ENCODE measurements at places on chromosomes 7 and 10.

DNA sequence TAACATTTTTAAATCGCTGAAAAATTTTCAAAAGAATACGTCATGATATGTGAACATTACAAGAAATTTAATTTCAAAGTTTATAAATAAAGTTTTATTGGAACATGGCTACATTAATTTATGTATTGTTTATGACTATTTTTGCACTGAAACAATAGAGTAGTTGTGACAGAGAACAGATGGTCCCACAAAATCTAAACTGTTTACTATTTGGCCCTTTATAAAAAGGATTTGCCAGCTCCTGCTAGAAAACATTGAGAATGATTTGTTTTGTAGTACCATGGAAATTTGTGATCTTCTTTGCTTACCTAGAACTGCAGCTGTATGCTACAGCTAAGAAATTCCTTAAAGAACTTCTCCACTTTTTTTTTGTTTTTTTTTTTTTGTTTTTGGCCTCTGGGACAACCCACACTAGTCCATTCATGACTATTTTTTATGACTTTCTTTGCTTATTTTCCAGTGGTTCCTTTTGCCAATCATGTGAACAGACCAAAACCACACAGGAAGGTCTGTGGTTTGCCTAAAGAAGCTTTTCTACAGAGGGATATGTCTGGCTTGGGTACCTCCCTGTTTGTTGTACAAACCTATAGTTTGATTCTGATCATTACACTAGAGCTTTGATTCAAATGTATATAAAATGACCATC lies 55.7 kb downstream of the ST7 start:
- DNase-seq = no peak

DNA sequence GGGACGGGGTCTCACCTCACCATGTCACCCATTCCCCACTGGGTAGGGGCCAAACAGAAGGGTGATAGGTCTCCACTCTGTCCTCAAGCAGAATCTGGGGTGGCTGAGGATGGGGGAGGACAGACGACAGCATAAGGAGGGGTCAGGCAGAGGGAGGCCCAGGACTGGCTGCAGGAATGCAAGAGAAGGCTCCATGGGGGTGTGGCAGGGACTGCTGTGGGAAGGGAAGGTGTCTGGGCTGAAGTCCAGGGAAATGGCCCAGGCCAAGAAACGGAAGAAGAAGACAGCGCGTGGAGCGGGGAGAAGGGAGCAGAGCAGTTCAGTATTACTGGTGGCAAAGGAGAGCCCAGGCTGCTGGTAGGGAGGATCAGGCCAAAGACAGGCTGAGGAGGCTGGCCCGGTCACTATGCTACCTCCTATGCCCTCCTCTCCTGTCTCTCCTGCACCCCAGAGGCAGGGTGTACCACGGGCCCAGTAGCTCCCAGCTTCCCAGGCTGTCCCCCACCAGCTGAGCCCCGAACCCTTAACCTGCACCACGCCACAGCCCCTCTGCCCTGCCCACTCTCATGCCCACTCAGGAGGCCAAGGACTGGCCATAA lies 60.9 kb downstream of the GRB10 start:
- DNase-seq = no peak

- DNase-seq = no peak
These were observed 119.2 kb downstream of the MBL2 start for GRCh38 chr10:52653263-52653909.

DNA sequence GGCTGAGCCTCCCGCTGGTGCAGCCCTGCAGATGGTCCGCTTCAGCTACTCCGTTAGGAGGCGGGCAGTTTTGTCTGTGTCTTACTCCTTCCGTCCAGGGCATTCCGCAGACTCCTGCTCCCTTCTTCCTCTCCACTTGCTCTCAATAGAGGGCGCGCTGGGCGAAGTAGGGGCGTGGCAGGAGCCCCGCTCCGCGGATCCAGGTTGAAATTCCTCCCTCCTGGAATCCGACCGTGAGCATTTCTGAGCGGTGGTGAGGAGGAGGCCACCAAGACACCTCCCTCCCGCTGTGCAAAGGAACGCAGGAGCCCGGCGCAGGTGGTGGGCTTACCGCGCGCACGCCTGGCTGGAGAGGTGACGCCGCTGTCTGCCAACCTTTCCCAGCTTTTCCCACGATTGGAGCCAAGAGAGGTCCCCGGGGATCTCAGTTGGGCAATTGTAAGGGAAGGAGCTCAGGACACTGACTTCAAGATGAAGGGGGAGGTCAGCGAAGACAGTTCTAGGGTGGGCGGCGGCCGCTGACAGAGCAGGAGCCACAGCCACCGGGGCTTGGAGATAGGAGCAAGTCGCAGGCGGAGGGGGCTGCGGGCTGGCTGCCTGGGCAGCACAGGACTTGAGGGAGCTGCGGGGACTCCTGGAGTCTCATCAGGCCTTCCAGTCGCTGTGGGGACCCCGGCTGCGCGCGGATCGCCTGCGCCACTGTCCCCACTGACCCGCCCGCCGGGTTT lies 1011.3 kb downstream of the XPNPEP1 start:
- no peak for DNase-seq

- DNase-seq = peak; percentile 62
These were observed 79.1 kb upstream of the MPP7 start for GRCh38 chr10:28381903-28382347.

GRCh38 chr10:132316133-132316532 lies 8.4 kb upstream of the STK32C start:
- DNase-seq = no peak

- no peak for DNase-seq
These were observed 610.1 kb upstream of the ANKRD30A start for GRCh38 chr10:36515319-36515718.

DNA sequence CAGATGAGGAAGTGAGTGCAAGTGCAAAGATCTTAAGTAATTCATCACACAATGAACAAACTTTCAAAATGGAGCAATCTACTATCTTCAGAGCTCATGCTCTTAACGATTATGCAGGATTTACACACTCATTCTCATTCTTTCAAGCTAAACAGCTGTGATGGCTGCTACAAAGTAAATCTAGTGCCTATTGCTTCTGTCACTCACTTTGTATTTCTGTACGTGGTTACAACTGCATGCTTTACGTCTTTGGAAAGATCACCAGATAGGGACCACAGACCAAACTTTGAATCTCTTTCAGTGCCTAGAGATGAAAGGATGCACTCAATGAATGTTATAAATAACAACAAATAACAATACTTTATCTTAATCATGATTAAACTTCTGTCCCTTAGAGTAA lies 194.6 kb downstream of the MAGI2 start:
- no peak for DNase-seq

DNA sequence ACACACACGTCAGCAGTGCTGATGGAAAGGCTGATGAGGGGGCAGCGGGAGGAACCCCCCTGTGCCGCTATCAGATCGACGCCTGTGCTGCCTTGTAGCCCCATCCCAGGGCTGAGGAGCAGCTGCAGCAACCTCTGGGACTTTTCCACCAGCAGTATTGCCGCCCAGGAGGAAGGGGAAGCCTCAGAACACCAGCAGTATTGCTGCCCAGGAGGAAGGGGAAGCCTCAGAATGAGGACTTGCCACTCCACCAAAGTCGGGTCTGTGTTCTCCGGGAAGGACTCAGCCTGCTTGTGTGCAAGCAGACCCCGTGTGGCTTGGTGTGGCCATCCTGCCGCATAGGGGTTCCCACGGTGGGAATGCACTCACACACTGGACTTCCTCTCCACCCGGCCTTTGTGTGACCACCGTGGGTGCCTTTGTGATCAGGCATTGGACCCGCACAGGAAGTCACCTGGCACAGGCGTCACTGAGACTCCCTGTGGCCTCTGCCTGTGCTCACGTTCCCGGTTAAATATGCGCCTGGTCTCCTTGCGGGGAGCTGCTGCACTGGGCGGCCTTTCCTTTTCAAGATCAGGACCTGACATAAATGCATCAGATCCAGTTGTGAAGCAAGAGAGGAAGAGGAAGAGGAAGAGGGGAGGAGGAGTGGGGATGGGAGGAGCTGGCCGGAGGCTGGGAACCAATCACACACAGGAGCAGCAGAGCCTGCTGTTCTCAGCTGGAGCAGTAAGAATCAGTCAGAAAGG lies 248.5 kb downstream of the DNAJB6 start:
- no peak for DNase-seq

- no peak for DNase-seq
These were observed 163.1 kb upstream of the AGR3 start for GRCh38 chr7:17044861-17045260.

- DNase-seq = no peak
These were observed 158.2 kb upstream of the PTPRZ1 start for GRCh38 chr7:121714559-121715303.

DNA sequence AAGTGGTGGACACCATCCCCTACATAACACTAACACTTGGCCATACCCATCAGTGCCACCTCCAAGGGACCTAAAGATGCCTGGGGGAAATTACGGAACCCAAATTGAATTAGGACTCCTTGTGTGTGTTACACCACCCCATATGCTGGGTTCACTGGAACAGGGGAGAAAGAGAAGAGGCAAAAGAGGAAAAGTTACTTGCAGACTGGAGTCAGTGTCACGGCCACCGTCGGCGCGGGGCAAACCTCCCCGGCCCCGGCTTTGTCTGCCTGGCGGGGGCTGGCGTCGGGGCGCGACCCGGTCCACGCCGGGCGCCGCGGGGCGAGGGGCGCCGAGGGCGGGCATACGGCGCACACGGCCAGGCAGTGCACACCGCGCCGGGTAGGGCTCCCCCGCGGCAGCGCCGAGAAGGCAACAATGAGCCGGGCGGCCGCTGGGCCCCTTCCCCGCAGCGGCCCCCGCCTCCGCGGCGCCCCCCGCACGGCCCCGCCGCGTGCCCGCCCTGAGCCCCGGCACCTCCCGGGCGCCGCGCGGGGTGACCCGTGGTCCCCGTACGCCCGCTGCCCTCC lies 171.1 kb downstream of the FAM107B start:
- peak; percentile 51 for DNase-seq

DNA sequence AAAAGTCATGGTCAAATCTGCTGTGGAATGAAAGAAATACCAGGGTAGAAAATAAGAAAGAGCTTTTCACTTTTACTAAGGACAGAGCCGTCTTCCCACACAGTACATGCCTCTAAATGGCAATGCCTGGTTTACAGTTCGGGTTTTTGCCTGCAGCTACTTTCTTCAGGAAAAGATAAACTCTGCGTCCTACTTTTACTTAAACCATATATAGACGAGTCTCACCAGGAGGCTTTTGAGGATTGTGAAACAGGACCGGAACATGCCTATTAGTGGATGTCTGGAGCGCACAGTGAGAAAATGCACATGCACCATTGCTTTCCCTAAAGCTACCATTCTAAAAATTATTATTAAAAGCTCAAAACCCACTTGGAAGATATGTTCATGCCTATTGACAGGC lies 70.5 kb downstream of the KLF6 start:
- no peak for DNase-seq

DNA sequence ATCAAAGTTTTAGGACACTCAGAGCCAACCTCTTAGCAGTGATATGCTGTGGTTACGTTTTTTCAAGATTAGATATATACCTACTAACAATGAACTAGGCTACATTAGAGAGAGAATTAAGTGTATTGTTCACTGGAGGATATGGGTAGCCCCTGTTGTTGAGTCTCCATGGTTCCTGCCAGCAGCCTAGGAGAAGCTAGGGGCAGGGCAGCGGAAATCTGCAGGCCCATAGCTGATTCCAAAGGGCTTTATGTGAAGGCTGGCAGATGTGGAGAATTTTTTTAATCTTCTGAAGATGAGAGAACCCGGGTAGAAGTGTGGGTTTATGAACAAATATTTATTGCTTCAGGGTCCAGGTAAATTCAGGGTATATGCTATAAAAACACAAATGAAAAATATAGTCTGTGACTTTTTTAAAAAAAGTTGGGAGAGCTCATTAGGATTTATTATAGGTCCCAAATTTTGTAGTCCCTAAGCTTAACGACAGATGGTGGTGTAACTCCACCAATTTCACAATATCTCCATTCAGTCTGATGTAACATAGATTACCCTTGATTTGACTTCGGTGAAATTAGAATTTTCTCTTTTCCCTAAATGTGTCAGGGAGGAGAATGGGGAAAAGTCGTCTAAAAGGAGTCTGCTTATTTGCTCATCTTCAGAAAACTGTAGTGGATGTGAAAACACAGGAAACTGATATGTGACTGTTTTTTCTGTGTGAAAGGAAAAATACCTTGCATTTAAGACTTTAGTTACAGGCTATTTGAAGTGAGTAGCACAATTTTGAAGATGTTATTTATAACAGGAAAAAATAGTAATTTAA lies 163.0 kb upstream of the PPP1R3A start:
- DNase-seq = peak; percentile 82

DNA sequence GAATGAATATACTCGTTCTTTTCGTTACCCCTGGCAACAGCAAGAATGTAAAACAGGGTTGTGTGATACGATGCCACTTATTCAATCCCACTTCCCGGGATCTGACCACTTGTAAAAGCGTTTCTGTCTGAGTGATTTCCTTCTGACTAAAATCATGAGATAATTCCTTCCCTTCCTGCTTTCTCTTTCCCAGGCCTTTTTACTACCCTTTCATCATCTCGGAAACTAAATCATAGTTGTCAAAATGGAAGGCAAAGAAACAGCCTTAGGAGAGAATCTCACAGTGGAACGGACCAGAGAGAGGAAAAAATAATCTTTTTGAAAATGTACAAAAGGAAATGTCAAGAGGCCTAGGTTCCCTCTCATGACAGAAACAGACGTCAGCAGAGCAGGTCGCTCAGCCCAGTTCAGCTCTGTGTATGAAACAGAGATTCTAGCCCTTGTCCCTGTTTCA lies 29.8 kb downstream of the DIP2C start:
- DNase-seq = peak; percentile 11

DNA sequence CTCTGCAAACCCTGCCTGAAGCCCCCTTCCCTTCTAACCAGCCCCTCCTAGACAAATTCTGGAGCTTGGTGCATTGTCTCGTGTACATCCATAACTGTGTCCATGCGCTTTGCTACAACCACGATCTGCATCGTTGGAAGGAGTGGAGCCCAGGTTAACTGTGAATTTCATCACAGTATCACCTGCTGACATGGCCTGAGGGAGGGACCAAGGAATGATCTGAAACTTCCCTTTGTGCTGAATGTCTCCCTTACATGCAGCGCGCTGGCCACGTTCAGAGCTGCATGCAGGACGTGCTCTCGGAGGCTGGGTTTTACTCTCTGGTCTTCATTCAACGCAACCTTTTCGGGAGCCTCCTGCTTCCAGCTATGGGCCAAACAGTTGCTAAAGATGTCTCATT lies 222.3 kb downstream of the CUX1 start:
- no peak for DNase-seq

DNA sequence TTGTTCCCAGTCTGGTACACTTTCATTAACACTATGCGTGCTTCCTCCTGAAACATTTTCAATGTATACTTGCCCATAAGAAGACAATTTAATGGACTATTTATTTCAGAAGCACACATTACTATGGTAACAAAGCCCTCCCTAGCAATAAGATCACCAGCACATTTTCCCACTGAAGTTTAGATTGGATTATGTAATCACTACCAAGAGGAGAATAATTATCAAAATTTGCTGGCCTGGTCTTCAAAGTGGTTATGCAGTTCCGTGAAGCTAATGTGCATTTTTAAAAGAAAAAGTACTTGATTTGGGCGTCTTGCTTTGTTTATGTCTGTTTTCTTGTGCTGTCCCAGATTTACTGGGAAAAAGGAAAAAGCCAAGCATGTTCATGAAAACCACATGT lies 61.9 kb downstream of the AP3M1 start:
- no peak for DNase-seq

DNA sequence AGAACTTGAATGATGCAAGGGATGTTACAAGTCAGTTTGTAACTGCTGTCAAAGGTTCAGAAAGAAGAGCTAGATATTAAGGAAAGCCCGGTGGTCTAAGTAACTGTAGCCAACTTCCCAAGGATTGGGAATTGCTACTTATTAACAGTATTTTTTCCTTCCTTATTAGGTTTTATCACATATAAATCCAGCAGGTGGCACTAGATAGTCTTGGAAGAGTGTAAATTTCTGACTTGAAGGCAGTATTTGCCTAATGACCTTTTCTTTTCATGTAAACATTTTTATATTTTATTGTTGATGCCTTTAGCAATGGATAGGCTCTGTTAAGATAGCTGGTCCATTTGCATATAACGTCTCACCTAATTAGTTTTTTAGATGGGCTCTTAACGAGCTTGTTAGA lies 51.2 kb downstream of the ANLN start:
- DNase-seq = no peak

All from NCI-H1417 (cell line).